AG10803 (cell line): ENCODE measurements at places on chromosomes 16 and 17.

GRCh38 chr17:33933576-33933975 is 321.5 kb upstream of the CCL2 start:
- DNase-seq: no peak

DNA sequence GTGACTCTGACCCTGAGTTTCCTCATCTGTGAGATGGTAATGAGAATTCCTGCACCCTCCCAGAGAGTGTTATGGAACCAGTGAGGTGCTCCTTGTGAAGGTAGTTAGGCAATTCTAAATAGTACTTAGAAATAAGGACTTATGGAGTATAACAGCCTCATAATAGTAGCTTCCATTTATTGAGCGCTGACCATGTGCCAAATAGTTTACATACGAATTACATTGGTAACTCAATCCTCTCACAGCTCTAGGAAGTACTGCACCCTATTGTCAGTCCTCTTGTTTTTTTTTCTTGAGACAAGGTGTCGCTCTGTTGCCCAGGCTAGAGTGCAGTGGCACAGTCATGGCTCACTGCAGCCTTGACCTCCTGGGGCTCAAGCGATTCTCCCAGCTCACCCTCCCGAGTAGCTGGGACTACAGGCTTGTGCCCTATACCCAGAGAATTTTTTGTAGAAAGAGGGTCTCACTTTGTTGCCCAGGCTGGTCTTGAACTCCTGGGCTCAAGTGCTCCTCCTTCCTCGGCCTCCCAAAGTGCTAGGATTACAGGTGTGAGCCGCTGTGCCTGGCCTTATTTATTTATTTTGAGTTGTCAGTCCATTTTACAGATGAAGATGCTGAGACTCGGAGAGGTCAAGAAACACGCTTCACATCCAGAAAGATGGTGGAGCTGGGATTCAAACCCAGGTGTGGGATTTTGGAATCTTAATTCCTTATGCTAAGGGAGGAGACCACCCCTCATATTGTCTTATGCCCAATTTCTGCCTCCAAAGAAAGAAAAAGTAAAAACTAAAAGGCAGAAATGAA is 2.9 kb downstream of the TNS4 start:
- DNase-seq: no peak

- DNase-seq: no peak
Observed at GRCh38 chr16:21071741-21072140, 78.9 kb downstream of the DNAH3 start.

- no peak for DNase-seq
Observed at GRCh38 chr16:89402962-89403361, 87.4 kb downstream of the ANKRD11 start.

DNA sequence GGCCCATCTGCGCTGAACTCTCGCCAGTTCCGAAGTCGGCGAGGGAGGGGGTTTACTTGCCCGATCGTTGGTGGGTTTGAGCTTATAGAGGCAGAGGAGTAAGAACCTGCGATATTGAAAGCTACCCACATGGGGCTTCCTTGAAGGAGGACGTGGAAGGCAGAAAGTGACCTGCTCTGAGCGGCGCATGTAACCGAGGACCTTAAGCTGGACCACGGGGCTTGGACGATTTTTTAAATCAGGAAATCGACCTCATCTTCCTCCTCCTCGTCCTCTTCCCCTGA is 2.0 kb downstream of the PRAC2 start:
- no peak for DNase-seq

DNA sequence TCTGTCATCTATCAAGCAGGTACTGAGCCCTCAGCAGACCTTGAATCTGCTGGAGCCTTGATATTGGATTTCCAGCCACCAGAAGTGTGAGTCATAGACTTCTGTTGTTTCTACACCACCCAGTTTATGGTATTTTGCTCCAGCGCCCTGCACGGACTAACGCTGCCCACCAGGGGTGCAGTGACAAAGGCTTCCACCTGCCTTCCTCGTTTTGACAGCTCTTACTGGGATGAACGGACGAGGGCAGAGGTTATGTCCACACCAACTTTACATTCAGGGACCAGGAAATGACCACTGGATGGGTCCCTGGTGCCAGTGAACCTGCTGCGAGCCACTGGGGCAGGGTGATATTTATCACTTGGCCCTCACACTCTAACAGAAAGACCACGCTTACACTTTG is 66.6 kb upstream of the CBX4 start:
- no peak for DNase-seq

- DNase-seq: no peak
Observed at GRCh38 chr17:58614859-58615459, 76.9 kb downstream of the TEX14 start.

GRCh38 chr17:17570798-17571716 is 20.5 kb downstream of the PEMT start:
- no peak for DNase-seq

GRCh38 chr16:3655396-3656159 is 1.1 kb downstream of the DNASE1 start:
- DNase-seq: no peak

DNA sequence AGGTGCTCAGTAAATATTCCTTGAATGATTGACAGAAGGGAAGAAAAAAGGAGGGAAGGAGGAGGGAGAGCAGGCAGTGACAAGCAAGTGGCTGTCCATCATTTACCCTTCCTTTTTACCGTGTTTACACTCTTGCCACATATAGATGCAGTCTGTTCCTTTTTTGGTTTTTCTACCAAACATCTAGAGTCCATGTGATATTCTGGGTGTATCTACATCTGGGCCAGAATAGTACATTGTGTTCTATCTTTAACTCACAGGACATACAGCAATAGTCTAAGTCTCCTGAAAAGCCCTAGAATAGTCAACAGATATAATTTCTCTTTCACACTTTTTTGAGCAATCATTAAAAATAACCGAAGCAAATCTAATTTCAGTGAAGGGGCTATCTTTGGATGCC is 33.5 kb downstream of the KCNJ2 start:
- DNase-seq: no peak

GRCh38 chr16:78004517-78004916 is 17.8 kb upstream of the CLEC3A start:
- no peak for DNase-seq

DNA sequence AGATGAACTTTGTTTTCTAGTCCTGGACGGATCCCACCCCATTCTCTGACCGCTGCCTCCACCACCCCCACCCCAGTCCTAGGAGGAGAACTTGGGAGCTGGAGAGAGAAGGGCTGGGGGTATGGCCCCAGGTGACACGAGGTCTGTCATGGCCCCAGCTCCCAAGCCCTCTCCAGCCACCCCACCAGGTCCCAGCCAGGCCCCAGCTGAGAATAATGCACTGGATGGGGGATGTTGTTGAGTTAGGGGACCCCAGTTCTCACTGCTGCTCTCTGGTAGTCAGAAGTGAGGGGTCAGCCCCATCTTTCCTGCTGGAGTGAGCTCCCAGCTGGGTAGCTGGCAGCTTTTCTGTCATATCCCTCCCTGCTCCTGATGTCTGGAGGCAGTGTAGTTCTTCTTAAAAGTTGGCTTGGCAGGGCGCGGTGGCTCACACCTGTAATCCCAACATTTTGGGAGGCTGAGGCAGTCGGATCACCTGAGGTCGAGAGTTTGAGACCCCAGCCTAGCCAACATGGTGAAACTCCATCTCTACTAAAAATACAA is 4.6 kb upstream of the COL1A1 start:
- no peak for DNase-seq

DNA sequence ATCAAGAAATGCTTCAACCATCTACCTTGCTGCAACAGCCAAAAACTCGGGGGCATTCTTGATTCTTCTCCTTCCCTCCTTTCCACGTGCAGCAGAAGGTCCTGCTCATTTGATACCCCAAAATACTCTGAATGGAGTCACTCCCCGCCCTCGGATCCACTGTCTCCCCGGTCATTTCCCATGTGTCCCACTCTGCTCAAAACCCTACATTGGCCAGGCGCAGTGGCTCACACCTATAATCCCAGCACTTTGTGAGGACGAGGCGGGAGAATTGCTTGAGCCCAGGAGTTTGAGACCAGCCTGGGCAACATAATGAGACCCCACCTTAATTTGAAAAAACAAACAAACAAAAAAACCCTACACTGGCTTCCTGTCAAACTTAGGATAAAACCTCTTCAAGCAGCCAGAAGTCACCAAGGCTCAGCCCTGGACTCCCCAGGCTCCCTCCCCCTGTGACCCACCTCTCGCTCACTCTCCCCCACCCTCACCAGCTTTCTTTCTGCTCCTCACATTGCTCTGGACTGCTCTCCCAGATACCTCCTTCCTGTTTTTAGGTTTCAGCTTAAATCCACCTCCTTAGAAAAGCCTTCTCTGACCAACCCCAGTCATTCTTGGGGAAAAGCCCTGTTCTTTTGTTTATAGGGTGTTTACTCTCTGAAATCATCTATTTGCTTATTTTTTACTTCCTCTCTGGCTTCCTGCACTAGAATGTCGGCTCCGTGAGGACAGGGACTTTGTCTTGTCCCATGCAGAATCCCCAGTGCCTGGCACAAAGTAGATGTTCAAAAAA is 2.8 kb downstream of the SLC13A2 start:
- DNase-seq: no peak

GRCh38 chr17:38428112-38428642 is at the start of gene ARHGAP23:
TSS of gene ARHGAP23 (plus strand) at chr17:38428464. CDS start at chr17:38428486, 22 bp downstream.
- DNase-seq: peak; percentile 76

GRCh38 chr17:44473367-44473766 is 29.8 kb downstream of the GPATCH8 start:
- DNase-seq: peak; percentile 15

GRCh38 chr16:12271006-12271405 is 294.5 kb downstream of the SNX29 start:
- DNase-seq: peak; percentile 23

- DNase-seq: peak; percentile 76
Observed at GRCh38 chr17:14745541-14745940, 444.7 kb downstream of the HS3ST3B1 start.

- DNase-seq: peak; percentile 86
Observed at GRCh38 chr16:67181346-67181745, 2.4 kb downstream of the MATCAP1 start.

DNA sequence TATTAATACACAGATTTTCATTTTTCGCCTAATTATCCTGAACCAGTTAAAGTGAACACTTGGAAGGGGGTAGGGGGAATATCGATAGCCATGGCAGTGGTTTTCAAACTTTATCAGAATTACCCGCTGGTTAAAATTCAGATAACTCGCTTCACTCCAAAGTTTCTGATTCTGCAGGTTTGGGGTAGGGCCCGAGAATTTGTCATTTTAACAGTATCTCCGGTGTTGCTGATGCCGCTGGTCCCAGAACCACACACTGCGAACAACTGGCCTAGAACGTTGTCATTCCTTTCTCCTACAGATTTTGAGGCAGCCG is 313 bp upstream of the NSRP1 start:
- no peak for DNase-seq

GRCh38 chr16:49488336-49488735 is 114.7 kb downstream of the C16orf78 start:
- DNase-seq: no peak

DNA sequence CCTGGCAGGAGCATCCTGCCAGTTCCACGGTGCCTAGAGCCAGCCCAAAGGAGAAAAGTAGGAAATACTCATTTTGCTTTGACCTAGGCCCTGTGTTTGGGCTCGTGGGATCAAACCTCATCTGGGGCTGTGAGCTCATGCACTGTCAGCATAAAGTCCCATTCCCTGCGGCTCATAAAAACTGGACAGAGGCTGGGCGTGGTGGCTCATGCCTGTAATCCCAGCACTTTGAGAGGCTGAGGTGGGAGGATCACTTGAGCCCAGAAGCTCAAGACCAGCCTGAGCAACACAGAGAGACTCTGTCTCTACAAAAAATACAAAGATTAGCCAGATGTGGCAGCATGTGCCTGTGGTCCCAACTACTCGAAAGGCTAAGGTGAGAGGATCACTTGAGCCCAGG is 17.9 kb downstream of the ATP6V0D1 start:
- DNase-seq: no peak

DNA sequence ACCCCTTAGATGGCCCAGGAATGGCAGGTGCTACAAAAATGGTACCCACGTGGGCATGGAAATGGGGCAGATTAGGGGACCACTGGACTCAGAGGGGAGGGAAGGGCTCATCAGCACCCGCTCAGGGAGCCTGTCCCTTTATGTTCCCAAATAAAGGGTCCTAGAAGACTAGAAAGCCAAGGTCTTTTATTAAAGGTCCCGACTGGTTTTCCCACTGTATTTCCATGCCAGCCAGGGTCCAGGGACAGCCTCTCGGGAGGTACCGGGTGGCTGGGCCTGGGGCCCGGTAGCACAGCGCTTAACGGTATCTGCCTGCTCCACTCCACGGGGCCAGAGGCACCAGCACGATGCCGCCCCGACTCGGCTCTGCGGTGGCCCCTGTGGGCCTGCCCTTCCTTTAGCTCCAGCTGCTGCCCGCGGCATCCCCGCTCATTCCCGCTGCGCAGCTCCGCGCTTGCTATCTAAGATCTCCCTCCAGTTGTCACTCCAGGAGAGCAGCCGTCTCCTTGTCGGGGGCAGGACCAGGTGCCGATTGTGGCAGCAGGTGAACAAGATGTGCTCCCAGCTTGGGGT is 1.4 kb downstream of the NT5C start:
- DNase-seq: no peak

DNA sequence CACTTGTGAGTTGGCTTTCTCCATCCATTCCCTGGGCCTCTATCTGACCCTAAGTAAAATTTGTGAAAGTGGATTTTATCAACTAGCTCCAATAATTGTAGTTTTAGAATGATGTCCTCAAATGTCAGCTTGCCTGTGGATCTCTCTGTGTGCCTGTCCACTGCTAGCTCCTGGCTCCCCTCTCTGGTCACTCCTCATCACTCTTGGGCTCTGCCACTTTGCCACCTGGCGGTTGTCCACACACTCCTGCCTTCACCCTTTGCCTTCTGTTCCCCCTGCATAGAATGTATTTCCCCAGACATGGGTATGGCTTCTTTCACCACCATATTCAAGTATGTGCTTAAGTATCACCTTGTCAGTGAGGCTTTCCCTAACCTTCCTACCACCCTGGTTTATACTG is 19.8 kb downstream of the ANKFN1 start:
- no peak for DNase-seq

- no peak for DNase-seq
Observed at GRCh38 chr17:70271200-70271599, 101.9 kb downstream of the KCNJ2 start.
